ENCODE measurements at places on chromosomes 2 and 18.

GRCh38 chr2:27379836-27380625 lies 503 bp downstream of the ZNF513 start:
- no peaks in the 10 kb centered on the region for H3K36me3 ChIP-seq
- no peaks in the 10 kb centered on the region for H3K27me3 ChIP-seq
- H3K27ac ChIP-seq, result peak overlapping the region; percentile 91
- H3K4me3 ChIP-seq, result peak overlapping the region; percentile 55
- no peak for DNase-seq

GRCh38 chr18:686339-687111 lies 25.9 kb downstream of the ENOSF1 start:
- no peaks in the 10 kb centered on the region for H3K27me3 ChIP-seq
- H3K4me3 ChIP-seq, result no peak overlapping the region
- H3K4me1 ChIP-seq, result no peaks in the 10 kb centered on the region
- H3K36me3 ChIP-seq, result no peaks in the 10 kb centered on the region
- DNase-seq, result no peak

- no peak for DNase-seq
- no peaks in the 10 kb centered on the region for H3K27me3 ChIP-seq
- no peak overlapping the region for H3K4me3 ChIP-seq
Observed at GRCh38 chr2:24768601-24769000, 24.6 kb downstream of the PTRHD1 start.

GRCh38 chr2:240024766-240025165 lies 376 bp downstream of the NDUFA10 start:
- H3K4me3 ChIP-seq, result peak overlapping the region; percentile 82
- no peak for DNase-seq
- H3K27me3 ChIP-seq, result no peaks in the 10 kb centered on the region
- peaks cover 6% of the 10 kb centered on the region for H3K4me1 ChIP-seq

DNA sequence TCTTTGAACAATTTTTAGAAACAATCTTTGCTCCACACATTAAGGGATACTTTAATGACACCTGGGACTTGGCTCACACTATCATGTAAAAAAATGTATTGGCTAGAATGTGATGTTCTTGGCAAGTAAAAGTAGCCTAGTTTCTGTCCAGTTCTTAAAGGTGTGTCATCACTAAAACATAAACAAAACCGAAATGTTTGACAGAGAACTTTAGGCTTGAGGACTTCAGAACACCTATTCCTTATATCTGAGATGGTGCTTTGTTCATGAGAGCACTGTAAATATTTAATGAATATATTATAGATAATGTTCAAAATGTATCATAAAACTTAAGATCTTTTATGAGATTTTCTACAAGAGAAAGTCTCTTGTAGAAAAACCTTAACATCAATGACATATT lies 19.8 kb upstream of the HNRNPA3 start:
- no peaks in the 10 kb centered on the region for H3K27me3 ChIP-seq
- no peak overlapping the region for H3K4me3 ChIP-seq
- H3K27ac ChIP-seq, result no peak overlapping the region
- no peaks in the 10 kb centered on the region for H3K36me3 ChIP-seq
- no peaks in the 10 kb centered on the region for H3K4me1 ChIP-seq
- DNase-seq, result no peak

DNA sequence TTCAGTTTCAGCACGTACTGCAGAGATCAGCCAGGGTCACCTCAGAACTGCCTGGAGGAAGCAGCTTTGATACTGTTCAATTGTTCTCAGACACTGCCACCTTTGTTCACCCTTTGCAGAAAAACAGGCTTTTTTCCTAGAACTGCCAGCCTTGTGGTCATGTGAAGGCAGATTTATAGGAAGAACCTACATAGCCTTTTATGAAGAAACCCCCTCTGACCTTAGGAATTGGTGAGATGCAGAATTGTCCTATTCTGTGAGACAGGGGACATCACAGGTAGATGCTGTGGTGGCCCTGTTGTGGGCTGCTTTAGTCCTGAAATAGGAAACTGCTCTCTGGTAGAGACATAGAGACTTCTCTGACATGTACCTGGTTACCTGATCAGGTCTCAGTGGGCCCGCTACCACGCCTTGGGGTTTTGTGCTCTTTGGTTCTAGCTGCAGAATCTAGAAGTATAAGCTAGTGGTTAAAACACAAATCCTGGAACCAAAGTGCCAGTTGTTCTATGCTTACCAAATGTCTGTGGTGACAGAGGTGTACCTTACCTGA lies 206.6 kb downstream of the AGPS start:
- DNase-seq, result no peak
- no peaks in the 10 kb centered on the region for H3K27me3 ChIP-seq
- no peak overlapping the region for H3K4me3 ChIP-seq
- peaks cover 6% of the 10 kb centered on the region for H3K4me1 ChIP-seq

DNA sequence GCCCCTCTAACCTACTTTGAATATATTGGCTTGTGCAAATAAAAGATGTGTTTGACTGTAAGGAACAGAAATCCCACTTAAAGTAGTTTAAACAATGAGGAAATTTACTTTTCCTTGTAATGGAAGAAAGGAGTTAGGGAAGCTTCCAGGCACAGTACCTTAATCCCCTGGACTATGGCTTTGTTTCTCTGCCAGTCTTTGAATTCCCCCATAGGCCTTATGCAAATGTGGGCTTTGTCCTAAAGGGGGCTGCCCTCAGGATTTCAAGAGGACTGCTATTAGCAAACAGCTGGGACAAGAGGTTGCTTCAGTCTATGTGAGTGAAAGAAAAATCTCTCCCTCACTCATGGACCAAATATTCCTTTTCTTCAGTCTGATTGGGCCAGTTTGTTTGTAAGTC lies 255.1 kb upstream of the THSD7B start:
- no peak for DNase-seq
- H3K4me1 ChIP-seq, result no peaks in the 10 kb centered on the region
- no peak overlapping the region for H3K4me3 ChIP-seq
- H3K27ac ChIP-seq, result no peak overlapping the region

GRCh38 chr2:65706411-65706810 lies 274.0 kb upstream of the SPRED2 start:
- H3K27ac ChIP-seq, result no peak overlapping the region
- H3K4me3 ChIP-seq, result no peak overlapping the region
- no peaks in the 10 kb centered on the region for H3K36me3 ChIP-seq
- no peaks in the 10 kb centered on the region for H3K27me3 ChIP-seq
- DNase-seq, result no peak

GRCh38 chr18:61765097-61765496 lies 127.7 kb downstream of the RNF152 start:
- H3K4me1 ChIP-seq, result no peaks in the 10 kb centered on the region
- no peaks in the 10 kb centered on the region for H3K36me3 ChIP-seq
- DNase-seq, result no peak
- no peak overlapping the region for H3K4me3 ChIP-seq
- H3K27ac ChIP-seq, result no peak overlapping the region
- no peaks in the 10 kb centered on the region for H3K27me3 ChIP-seq

DNA sequence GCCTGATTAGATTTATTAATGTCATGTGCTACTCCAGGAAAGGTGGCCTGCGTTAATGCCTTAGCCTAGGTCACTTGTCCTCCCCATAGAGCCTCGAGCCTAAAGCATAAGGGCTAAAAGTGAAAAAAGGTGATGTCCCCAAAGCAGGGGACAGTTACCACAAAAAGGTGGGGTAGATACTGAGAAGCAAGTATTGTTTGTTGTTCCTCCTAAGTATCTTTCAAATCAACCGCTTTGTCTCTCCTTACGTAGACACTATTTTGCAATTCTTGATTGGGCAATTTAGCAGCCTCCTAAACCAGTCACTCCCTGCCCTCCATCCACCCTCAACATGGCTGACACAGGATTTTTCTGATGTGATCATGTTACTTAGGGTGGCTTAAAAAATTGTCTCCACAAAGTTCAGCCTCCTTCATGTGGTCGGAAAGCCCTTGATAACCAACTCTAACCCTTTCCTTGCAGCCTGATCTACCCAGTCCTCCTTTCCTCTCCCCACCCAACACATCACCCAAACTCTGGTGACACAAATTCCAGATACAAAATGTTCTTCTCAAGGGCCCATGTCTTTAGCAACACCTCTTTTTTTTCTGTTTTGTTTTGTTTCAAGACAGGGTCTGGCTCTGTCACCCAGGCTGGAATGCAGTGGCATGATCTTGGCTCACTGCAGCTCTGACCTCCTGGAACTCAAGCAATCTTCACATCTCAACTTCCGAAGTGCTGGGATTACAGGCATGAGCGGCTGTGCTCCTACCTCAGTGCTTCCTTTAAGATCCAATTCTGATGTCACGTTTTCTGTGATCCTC lies 6.9 kb downstream of the INHA start:
- DNase-seq, result no peak
- no peak overlapping the region for H3K4me3 ChIP-seq
- H3K27me3 ChIP-seq, result no peaks in the 10 kb centered on the region
- H3K4me1 ChIP-seq, result no peaks in the 10 kb centered on the region
- H3K36me3 ChIP-seq, result no peaks in the 10 kb centered on the region

DNA sequence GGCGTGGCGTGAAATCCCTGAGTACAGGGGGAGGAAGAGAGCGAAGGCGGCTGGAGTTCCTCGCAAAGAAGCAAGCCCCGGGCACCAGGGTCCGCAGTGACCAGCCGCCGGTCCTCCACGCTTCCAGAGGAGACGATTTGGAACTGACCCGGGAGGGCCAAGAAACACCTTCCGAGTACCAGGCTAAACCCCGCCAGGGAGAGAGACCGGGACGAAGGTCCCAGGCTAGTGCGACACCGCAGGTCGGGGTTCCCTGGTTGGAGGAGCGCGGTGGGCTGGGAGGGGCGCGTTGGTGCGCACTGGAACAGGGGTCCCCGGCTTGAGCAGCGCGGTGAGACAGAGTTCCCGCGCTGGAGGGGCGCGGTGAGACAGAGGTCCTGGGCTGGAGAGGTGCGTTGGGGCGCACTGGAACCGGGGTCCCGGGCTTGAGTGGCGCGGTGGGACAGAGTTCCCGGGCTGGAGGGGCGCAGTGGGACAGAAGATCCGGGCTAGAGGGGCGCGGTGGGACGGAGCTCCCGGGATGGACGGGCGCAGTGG lies 901 bp downstream of the WDFY1 start:
- DNase-seq, result no peak
- H3K4me1 ChIP-seq, result no peaks in the 10 kb centered on the region

DNA sequence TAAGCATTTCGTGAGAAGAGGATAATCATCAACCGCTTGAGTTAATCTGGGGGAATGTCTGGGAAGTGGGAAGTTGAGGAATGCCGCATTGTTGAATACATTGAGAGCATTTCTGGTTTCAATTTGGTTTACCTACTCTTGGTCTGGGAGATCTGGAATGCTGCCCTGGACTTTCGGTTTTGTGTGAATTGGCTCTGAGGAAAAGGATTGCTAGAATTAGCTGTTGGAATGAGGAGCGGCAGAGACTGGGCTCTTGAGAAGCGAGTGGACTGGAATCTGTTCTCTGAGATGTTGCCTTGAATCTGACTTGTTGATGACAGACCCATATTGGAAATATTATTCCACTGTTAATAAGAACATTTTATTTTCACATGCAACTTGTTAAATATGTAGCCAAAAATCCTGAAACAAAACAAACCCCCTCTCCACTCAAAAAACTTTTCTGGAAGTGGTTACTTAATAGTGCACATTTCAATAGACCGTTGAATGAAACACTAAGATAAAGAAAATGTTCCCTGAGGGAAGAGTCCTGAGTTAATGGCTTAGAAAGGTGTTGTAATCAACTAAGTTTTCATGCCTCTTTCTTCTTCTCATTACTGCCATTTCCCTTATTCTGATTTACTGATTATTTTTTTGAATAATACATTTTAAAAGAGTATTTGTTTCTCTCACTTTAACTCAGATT lies 50.8 kb downstream of the PTPRM start:
- no peaks in the 10 kb centered on the region for H3K27me3 ChIP-seq
- H3K36me3 ChIP-seq, result no peaks in the 10 kb centered on the region
- peak overlapping the region; percentile 16 for H3K4me3 ChIP-seq
- H3K27ac ChIP-seq, result no peak overlapping the region
- no peaks in the 10 kb centered on the region for H3K4me1 ChIP-seq

- no peak for DNase-seq
- peak overlapping the region; percentile 79 for H3K27ac ChIP-seq
- peaks cover 14% of the 10 kb centered on the region for H3K4me1 ChIP-seq
- no peaks in the 10 kb centered on the region for H3K27me3 ChIP-seq
- H3K36me3 ChIP-seq, result no peaks in the 10 kb centered on the region
Observed at GRCh38 chr18:63245600-63245999, 74.0 kb downstream of the BCL2 start.

DNA sequence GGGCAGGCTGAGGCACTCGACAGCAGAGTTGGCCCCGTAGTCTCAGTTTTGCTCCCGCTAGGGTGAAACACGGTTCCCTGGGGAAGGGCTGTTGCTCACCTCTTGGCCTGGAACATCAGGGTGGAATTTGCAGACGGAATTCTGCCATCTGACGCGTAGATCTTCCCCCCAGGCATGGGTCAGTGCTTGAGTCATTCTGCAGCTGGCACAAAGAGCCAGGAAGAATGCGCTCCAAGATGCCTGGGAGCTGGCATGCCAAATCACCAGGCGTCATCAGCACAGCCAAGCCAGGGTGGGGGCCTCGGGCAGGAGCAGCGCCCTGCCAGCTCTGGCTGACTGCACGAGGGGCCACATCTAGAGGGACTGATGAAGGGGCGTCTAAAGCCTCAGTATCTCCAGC lies 42.7 kb downstream of the ODC1 start:
- H3K36me3 ChIP-seq, result no peaks in the 10 kb centered on the region
- no peaks in the 10 kb centered on the region for H3K27me3 ChIP-seq
- H3K27ac ChIP-seq, result peak overlapping the region; percentile 90
- DNase-seq, result peak; percentile 91

- no peaks in the 10 kb centered on the region for H3K4me1 ChIP-seq
- H3K27me3 ChIP-seq, result no peaks in the 10 kb centered on the region
- no peak for DNase-seq
- H3K27ac ChIP-seq, result no peak overlapping the region
- no peaks in the 10 kb centered on the region for H3K36me3 ChIP-seq
Observed at GRCh38 chr18:75677696-75678455, 250.4 kb upstream of the SMIM21 start.

DNA sequence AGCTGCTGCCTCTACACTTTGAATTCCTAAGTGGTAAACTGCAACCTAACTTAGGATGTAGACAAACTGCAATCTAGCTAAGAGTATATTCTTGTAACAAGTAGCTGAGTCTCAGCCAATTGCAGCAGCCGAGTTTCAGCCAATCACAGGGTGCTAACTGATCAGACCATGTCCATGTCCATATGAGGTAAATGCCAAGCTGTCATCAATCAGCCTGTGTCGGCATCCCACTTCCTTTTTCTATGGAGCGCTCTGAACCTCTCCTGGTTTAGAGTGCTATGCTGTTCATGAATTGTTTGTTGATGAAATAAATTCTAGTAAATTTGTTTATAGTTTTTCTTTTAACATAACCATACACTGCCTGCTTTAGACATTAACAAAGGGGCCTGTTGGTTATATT lies 408.8 kb downstream of the NBAS start:
- no peak overlapping the region for H3K4me3 ChIP-seq
- no peaks in the 10 kb centered on the region for H3K27me3 ChIP-seq
- H3K4me1 ChIP-seq, result no peaks in the 10 kb centered on the region
- DNase-seq, result no peak
